Upper lobe of left lung (tissue), 6 donors: ENCODE measurements at places on chromosomes 2 and 18. TPM values are rescaled to one million over a fixed set of nuclear protein-coding genes. Genes with fewer than 3 reads are reported as not detected.

DNA sequence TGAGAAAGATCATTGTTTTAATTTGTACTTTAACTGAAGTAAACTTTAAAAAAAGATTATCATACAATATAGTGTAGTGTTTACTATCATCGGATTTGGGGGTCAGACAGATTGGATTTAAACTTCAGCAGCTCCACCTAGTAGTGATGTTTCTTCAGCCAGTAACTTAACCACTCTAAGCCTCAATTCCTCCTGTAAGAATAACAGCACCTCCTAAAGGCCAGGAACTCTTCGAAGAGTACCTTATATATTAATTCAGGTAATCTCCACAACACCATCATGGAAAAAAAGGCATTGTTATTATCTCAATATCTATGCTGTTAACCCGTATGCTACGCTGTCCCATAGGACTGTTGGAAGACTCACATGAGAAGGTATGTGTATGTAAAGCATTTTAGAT, 69.0 kb upstream of the DLGAP1 start:
- no peak for DNase-seq
- H3K4me1 ChIP-seq, result no peaks in the 10 kb centered on the region
- no peak overlapping the region for H3K4me3 ChIP-seq

DNA sequence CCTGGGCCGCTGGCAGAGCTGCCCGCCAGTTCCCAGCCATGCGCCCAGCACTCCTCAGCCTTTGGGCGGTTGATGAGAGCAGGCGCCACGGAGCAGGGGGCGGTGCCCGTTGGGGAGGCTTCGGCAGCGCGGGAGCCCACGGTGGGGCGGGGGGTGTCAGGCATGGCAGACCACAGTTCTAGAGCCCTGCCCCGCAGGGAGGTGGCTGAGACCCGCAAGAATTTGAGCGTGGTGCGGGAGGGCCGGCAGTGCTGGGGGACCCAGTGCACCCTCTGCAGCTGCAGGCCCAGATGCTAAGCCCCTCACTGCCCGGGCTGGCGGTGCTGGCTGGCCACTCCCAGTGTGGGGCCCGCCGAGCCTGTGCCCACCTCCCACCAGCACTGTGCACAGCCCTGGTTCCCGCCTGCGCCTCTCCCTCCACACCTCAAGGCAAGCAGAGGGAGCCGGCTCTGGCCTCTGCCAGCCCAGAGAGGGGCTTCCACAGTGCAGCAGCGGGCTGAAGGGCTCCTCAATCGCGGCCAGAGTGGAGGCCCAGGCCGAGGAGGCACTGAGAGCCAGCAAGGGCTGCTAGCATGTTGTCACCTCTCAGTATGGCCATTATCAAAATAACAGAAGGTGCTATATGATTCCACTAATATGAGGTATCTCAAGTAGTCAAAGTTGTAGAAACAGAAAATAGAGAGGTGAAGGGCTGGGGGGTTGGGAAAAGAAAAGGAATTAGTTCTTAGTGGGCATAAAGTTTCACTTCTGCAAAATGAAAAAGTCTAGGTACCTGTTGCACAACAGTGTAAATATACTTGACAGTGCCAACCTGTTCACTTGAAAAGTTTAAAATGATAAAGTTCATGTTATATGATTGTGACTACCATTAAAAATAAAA, 72.3 kb downstream of the SH3YL1 start:
- H3K4me3 ChIP-seq, result no peak overlapping the region
- no peaks in the 10 kb centered on the region for H3K27me3 ChIP-seq
- H3K36me3 ChIP-seq, result no peaks in the 10 kb centered on the region
- H3K4me1 ChIP-seq, result no peaks in the 10 kb centered on the region

DNA sequence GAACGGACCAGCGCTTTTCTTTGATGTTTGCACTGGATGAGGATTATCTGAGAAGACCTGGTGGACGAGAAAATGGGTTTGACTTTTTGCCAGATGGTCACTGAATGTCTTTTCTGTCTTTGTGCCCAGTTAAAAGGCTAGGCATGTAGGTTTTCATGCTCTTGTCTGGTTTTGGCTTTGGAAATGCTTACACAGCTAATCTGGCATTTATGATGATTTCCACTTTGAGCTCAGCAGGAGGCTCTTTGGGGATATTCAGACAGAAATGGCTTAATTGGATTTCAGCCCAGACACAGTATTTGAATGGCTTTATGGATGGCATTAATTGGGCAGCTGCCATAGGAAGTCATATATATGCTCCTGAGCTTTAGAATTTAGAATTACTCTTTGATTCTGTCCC, 59.6 kb downstream of the NCK2 start:
- H3K27ac ChIP-seq, result no peak overlapping the region
- no peaks in the 10 kb centered on the region for H3K27me3 ChIP-seq
- no peaks in the 10 kb centered on the region for H3K36me3 ChIP-seq
- DNase-seq, result no peak
- H3K4me3 ChIP-seq, result no peak overlapping the region

GRCh38 chr2:216727346-216728122, 32.2 kb upstream of the IGFBP5 start:
- H3K27me3 ChIP-seq, result no peaks in the 10 kb centered on the region
- H3K4me1 ChIP-seq, result no peaks in the 10 kb centered on the region
- H3K36me3 ChIP-seq, result no peaks in the 10 kb centered on the region
- no peak overlapping the region for H3K27ac ChIP-seq
- DNase-seq, result no peak
- no peak overlapping the region for H3K4me3 ChIP-seq

- H3K4me1 ChIP-seq, result peaks cover 62% of the 10 kb centered on the region
- H3K4me3 ChIP-seq, result no peak overlapping the region
- H3K27ac ChIP-seq, result peak overlapping the region; percentile 77
- no peaks in the 10 kb centered on the region for H3K36me3 ChIP-seq
- no peak for DNase-seq
- H3K27me3 ChIP-seq, result no peaks in the 10 kb centered on the region
These were observed 287.4 kb downstream of the PRKCE start for GRCh38 chr2:45938649-45939511.

- peaks cover 18% of the 10 kb centered on the region for H3K27me3 ChIP-seq
- no peaks in the 10 kb centered on the region for H3K36me3 ChIP-seq
- peaks cover 17% of the 10 kb centered on the region for H3K4me1 ChIP-seq
- DNase-seq, result no peak
- H3K27ac ChIP-seq, result no peak overlapping the region
These were observed 96.6 kb downstream of the INHBB start for GRCh38 chr2:120442541-120442922.

FRZB gene
- 5.7 TPM for total RNA-seq

- H3K27me3 ChIP-seq, result no peaks in the 10 kb centered on the region
- H3K4me1 ChIP-seq, result no peaks in the 10 kb centered on the region
- H3K4me3 ChIP-seq, result no peak overlapping the region
These were observed 134.9 kb downstream of the TFCP2L1 start for GRCh38 chr2:121150126-121150525.
